Stimulated activated CD4-positive, alpha-beta T cell treated with anti-CD3 and anti-CD28 coated beads, Interleukin-12 subunit alpha, Interleukin-12 subunit beta, amount 100 ng/mL, for 4 hours (primary cell): ENCODE measurements at places on chromosomes 2 and 18.

DNA sequence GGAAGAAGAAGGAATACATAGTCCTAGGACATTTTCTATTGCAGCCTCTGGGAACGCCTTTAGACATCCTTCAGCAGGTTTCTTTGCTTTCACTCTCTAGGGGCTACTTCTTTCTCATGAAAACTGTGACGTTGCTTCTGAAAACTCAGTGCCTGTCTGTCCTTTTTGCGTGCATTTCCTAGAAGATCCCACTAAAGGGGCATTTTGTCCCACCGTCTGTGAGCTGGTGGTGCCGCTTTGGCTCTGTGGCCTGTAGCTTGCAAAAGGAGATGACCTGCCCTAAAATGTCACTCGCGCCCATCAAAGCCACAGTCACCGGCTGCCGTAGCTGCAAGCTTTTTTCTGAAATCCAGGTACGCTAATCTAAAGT lies 579 bp downstream of the STAT4 start:
- DNase-seq, result no peak

DNA sequence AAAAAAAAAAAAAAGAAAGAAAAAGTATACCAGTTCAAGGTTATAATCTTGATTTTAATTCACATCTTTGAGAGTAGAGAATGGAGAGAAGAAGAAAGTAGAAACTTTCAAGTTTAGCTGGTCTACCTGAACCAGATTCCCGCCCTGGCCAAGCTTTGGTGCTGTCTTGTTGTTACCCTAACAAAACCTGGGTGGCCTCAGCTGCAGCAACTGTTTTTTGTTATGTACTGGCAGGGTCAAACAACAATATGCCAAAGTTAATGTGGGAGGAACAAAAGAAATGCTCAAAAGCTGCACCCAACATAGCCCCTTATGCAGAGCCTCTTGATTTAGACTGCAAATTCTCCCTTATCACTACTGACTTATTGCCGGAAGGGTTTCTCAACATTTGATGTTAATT lies 165.3 kb upstream of the TFPI start:
- no peak for DNase-seq

DNA sequence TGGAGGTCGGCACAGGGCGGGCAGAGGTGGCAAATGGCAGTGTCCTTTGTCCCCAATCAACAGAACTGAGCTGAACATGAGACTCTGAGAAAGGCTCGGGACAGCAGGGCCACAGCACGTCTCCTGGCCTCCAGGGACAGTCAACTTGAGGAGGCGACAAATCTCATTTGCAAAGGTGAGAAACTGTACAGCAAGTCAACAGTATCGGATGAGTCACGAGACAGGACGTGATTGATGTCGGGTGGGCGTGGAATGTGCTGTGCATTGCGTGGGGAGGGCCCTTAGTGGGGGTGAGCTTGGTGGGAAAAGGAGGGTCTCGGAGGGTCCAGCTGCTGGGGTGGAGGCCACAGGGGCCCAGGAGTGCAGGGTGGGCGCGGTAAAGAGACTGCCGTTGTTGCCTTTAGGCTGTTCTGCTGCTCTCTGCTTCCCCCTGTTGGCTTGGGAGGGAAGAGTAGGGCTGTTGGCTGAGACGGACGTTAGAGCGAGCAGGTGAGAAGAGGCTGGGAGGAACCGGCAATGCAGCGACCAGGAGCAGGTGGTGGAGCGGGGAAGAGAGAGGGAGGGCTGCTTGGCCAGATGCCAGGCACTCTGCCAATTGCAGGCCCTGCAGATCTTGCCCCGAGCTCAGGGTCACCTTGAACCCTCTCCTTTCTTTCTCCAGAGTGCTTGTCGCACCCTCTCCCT lies 164.3 kb downstream of the BCL2 start:
- DNase-seq, result peak; percentile 73

DNA sequence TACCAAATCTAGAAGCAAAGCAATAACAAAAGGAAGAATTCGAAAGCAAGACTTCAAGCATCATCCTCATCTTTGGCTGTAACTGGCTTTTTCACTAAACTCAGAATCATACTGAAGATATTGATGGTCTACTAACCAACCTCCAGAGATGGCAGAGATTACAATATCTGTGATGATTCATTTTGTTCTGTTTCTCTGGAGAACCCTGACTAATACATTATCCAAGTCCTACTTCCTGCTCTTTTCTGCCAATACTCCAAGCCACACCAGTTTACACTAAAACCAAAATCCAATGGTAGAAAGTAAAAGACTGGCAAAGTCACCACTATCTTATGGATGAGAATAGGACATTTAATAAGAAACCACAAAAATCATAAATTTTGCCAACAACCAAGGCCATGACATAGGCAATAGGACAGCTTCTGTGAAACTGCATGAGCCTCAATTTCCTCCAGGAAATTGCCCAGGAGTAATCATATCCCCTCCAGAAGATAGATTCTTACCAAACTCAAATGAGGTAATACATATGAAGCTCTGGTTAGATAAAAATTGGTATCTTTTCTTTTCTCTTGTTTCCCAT lies 159.8 kb downstream of the METTL4 start:
- DNase-seq, result no peak

DNA sequence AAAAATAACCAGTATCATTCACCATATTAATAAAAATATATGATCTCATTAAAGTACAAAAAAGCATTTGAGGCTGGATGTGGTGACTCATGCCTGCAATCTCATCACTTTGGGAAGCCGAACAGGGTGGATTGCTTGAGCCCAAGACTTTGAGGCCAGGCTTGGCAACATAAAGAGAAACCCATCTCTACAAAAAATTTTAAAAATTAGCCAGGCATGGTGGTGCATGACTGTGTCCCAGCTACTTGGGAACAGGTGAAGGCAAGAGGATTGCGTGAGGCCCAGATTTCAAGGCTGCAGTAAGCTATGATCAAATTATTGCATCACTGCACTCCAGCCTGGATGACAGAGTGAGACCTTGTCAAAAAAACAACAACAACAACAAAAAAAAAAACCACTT lies 75.9 kb downstream of the RAD51AP2 start:
- DNase-seq, result no peak

DNA sequence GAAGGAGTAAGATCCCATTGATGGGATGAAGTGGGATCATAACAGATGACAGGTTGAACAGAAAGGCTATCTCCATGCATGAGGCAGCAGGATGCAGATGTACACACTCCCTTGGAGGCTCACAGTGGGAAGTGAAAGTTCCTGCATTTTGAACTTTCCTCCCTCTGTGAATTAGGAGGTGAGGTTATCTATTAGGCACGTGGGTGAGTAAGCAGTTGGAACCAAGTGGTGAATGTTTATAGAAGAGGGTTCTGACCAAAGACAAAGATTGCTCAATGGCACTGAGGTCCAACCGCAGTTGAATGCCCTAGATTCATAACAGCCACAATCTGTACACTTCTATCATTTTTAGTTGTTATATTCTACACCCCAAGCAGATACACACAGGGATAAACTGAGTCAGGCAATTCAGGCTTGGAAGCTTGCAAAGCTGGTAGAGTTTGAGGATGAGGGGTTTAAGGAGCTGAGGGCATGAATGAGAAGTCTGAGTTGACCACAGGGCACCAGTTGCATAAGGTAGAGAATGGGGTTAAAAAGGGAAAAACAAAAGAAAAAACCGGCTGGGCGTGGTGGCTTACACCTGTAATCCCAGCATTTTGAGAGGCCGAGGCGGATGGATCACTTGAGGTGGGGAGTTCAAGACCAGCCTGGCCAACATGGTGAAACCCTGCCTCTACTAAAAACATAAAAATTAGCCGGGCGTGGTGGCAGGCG lies 7.1 kb upstream of the KCMF1 start:
- DNase-seq, result no peak

GRCh38 chr2:11867926-11868325 lies 121.5 kb downstream of the LPIN1 start:
- no peak for DNase-seq

DNA sequence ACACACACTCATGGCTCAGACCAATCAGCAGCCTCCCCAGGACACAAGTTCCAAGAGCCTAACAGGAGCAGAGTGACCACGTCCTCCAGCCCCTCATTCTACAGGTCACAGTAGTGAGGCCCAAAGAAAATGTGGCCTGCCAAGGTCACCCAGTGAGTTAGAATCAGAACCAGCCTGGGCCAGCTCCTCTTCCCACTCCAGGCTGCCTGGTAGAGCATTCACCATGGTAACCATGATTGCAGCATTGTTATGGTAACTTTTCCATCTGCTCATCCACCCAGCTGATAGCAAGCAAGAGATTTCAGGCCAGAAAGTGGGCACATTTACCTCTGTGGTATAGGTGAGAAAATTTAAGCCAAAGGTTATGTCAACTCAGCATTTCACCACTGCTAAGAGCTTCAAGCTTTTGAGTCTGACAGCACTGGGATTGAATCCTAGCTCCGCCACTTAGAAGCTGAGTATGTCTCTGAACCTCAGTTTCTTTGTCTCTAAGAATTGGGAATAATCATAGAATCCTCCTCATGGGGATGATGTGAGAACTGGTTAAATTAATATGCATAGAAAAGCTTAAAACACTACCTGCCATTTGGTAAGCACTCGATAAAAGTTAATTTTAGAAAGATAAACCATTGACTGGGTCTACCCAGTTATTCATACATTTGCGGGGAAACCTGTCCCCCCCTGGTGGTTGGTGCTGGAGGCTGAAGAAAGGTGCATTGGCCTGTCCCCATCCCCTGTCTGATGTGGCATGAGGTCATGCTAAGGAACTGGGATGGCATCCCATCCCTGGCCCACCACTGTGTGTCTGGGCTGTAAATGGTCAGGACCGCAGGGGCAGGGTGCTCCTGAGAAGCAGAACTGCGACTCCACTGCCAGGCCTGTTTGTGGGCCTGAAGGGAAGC lies 181.5 kb downstream of the KLHL29 start:
- DNase-seq, result no peak

DNA sequence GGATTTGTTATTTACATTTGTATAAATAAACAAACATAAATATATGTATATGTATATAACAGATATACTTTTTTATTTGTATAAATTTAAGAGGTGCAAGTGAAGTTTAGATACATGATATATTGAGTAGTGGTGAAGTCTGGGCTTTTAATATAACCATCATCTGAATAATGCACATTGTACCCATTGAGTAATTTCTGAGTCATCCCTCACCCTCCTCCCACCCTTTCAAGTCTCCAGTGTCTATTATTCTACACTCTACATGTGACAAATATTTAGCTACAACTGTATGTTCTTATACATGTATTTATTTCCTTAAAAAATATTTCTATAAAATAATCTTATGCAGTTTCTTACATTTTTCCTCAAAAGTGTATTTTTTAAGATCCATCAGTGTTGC lies 358.7 kb upstream of the TFPI start:
- DNase-seq, result no peak

DNA sequence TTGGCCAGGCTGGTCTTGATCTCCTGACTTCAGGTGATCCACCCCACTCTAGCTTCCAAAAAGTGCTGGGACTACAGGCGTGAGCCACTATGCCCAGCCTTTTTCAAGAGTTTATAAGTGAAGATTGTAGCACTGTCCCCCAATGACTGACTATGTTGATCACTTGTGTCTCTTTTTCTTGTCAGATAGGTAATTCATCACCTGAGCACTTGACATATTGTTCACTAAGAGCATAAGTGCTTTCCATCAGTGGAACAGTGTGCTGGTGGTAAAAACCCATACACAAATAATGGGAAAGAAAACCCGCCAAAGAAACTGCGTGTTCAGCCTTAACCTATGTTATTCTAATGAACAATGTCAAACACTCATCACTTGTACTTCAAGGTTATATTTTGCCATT lies 414.4 kb upstream of the CDH7 start:
- DNase-seq, result no peak

DNA sequence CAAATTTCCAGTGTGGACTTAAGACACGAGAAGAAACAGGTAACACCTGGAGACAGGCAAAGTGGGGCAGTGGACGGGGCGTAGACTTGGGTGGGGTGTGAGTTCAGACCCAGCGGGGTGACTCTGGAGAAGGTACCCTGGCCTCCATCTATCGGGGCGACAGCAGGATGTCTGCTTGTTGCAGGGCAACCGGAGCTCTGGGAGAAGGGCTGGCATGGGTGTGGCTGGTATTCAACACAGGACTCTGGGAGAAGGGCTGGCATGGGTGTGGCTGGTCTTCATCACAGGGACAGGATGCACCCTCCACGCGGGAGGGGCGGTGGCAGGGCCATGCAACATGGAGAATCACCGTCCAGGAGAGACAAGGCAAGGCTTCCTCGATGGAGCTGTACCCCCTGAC lies 198.5 kb downstream of the HDAC4 start:
- DNase-seq, result no peak

DNA sequence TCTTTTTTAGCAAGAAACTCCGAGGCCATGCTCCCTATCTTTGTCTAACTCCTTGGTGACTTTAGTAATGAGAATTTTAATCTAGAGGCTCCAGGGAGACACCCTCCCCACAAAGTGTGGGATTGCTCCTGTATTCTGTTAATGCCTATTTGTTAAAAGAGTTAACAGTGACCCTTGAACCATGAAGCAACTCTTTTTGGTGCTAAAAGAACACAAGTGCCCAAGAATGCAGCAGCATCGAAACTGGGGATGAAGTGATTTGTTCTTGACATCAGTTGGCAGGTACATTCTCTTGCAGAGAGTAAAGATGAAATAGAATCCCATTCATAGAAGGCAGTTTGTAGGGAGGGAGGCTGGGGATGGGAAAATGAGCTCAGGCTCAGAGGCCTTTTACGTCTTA lies 50.0 kb downstream of the FMNL2 start:
- DNase-seq, result no peak
